ENCODE measurements at places on chromosomes 4 and X. TPM values are rescaled to one million over a fixed set of nuclear protein-coding genes. Genes with fewer than 3 reads are reported as not detected.

Gene GLRA2
- not detected for polyA plus RNA-seq

Gene TLR3
- not detected for polyA plus RNA-seq

Gene KCNE5
- polyA plus RNA-seq = 0.39 TPM

Gene XG
- polyA plus RNA-seq = not detected

Gene RIBC1
- polyA plus RNA-seq = 0.31 TPM

All from CD14-positive monocyte (primary cell).